ENCODE measurements at places on chromosomes 11 and 22.

DNA sequence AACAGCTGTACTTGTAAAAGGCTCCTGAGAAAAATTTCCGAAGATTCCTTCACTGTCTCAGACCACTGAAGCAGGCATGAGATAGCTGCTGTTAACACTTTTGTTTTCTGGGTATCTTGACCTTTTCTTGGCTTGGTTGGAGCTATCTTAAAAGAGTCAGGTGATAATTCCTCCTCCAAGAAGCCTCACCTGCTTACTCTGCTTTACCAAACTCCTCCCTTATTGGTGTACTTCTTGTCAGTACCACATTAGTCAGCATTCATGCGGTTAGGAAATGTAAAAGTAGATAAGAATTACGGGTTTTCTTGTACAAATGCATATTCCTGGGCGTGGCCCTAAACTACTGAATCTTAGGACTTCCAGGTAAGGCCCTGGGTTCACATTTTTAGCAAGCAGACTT is 489.8 kb upstream of the LARGE1 start:
- DNase-seq: no peak

DNA sequence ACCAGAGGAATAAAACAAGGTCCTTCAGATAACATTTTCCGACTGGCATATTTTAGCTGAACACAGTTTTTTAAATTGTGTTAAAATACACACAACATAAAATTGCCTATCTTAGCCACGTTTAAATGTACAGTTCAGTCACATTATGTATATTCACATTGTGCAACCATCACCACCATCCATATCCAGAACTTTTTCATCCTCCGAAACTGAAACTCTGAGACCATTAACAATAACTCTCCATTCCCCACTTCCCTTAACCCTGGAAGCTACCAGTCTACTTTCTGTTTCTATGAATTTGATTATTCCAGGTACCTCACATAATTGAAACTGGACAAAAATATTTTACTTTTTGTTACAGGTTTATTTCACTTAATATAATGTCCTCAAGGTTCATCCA is 213.3 kb downstream of the ETS1 start:
- no peak for DNase-seq

GRCh38 chr22:46546466-46547178 is 9.2 kb upstream of the CELSR1 start:
- peak; percentile 38 for DNase-seq

- DNase-seq: peak; percentile 89
These were observed 15.3 kb downstream of the POU2AF2 start for GRCh38 chr11:111260811-111261210.

DNA sequence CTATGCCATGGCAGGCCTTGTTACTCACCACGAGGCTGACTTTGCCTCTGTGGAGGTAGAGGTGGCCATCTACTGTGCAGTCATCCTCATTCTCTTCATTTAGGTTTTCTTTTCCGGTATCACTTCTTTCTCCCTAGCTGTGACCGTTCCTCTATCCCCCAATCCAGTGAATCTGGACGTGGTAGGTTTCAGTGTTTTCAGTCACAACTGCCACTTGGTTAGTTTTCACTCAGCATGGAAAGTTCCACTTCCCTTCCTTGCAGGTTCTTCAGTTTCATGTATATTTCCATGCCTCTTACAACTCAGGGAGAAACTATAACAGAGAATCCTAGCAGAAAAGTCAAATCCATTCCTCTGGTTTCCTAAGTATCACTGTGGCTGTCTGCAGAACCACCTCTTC is 1.9 kb downstream of the HPS4 start:
- no peak for DNase-seq

Measured in fibroblast of skin of scalp (primary cell).